Urinary bladder (tissue), 4 donors: ENCODE measurements at places on chromosomes 5 and 9. TPM values are rescaled to one million over a fixed set of nuclear protein-coding genes. Genes with fewer than 3 reads are reported as not detected.

GRCh38 chr5:169590602-169591001 is 7.0 kb downstream of the SPDL1 start:
- no peak for DNase-seq

GRCh38 chr9:129953736-129954135 is 89.3 kb downstream of the FNBP1 start:
- no peak for DNase-seq

- DNase-seq: no peak
Observed at GRCh38 chr9:20373263-20373662, 249.0 kb downstream of the MLLT3 start.

DNA sequence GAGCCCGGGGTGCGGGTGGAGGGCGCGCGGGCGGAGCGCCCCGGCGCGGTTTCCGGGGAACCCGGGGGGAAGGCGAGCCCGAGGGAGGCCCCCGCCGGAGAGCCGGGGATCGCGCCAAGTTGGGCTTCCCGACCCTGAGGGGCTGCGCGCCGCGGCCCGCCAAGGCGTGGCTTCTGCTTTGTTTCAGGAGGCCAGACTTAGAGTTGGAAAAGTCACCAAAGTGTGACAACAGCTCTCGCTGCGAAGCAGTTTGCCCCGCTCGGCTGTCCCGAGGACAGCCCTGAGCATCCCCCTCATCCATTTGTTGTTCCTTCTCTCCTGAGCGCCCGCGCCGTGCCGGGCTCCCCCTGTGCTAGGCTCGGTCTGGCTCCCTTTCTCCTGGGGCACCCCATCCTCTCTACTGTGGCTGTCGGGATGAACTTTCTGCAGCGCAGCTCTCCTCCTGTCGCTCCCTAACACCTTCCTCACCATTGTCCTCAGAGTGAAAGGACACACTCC is 410 bp downstream of the GLIPR2 start:
- DNase-seq: no peak

SMIM33 gene
- not detected for total RNA-seq
